ENCODE measurements at places on chromosomes 5 and 9. TPM values are rescaled to one million over a fixed set of nuclear protein-coding genes. Genes with fewer than 3 reads are reported as not detected.

TENT4A gene
- total RNA-seq: 10.8 TPM

GRCh38 chr5:134462761-134463160 is 51.1 kb upstream of the CDKN2AIPNL start:
- DNase-seq: no peak

- DNase-seq: no peak
Measured at GRCh38 chr9:129164246-129164930, 13.7 kb downstream of the IER5L start.

- no peak for DNase-seq
Measured at GRCh38 chr9:2378266-2378665, 243.3 kb upstream of the VLDLR start.

GRCh38 chr9:133106511-133107244 is 14.4 kb downstream of the RALGDS start:
- DNase-seq: peak; percentile 23

DNA sequence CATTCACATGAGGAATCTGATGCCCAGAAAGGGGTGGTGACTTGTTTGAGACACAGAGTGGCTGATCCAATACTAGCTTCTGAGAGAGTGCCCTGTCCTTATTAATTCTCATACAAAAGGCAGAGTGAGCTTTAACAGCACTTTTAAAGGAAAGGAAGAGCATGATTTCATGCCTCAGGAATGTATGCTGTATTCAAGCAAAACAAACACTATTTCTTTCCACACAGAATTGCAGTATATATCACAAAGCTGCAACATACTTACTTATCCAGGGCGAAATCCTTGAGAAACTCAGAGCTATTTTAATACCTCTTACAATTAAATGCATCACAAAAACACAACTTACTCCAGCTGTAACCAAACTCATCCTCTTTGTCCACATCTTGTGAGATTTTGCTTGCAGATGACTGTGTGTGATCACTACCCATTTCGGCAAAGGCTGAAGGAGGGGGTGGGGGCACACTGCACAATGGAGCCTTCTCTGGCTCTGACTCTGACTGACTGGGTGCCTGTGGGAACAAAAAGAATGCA is 139.8 kb downstream of the MPDZ start:
- DNase-seq: no peak

- DNase-seq: no peak
Measured at GRCh38 chr5:10858307-10858706, 97.3 kb upstream of the DAP start.

GRCh38 chr5:169258372-169259000 is 42.5 kb downstream of the SLIT3 start:
- DNase-seq: no peak

DNA sequence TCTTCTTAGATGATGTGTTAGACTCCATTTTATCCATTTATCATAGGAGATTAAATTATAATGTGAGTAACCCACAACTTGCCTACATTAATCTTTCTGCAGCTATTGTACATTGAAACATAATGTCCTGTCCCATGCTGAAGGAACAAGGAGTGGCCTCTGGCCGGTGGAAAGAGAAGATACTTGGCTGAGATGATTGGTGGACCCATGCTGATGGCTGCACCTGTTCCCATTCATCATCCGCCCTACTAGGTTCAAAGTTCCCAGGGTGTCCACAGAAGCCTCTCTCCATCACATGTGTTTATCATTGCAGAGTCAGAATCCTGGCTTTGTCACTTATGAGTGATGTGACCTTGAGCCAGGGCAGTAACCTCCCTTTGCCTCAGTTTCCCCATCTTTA is 24.7 kb downstream of the FBXL7 start:
- no peak for DNase-seq

Measured in Right ventricle myocardium superior (tissue), 1 donor.